Heart left ventricle (tissue), 16 donors: ENCODE measurements at places on chromosomes 5 and 9.

DNA sequence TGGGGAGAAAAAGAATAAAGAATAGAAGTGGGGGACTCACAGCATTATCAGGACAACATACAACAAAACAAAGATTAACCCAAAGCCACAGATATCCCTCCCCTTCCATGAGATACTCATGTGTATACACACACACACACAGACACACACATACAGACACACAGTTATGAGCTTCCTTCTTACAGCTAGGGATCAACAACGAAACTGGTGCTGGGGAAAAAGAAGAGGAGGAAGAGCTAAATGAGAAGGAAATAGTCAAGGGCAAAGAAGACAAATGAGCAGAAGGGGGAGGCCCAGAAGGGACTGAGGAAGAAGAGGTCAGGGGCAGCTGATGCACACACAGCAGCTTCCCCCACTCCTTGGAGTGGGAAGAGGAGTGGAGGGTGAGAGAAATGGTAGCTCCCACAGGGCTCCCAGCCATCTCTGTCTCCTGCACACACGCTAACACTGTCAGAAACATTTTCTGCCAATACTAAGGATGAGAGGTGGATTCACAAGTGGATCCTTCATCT is 66.2 kb downstream of the SIL1 start:
- no peak for DNase-seq

GRCh38 chr5:178176791-178177190 is 10.4 kb downstream of the GMCL2 start:
- DNase-seq, result no peak

GRCh38 chr5:89573345-89573744 is 690.4 kb upstream of the MEF2C start:
- no peak for DNase-seq

DNA sequence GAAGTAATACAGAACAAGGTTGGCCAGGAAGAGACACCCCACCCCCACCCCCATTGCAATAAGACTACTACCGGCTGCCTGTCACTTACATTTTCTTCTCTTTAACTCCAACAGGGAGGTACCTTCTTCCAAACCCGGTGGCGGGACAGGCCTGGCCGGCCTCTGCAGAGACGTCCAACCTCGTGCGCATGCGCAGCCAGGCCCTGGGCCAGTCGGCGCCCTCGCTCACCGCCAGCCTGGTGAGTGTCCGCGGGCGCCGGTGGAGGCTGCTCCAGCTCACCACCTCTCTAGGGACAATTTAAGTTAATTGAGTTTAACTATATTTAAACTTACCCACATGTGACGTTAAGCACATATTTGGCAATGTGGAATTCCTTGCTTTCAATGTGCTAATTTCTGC is 192.4 kb downstream of the MAST4 start:
- no peak for DNase-seq

DNA sequence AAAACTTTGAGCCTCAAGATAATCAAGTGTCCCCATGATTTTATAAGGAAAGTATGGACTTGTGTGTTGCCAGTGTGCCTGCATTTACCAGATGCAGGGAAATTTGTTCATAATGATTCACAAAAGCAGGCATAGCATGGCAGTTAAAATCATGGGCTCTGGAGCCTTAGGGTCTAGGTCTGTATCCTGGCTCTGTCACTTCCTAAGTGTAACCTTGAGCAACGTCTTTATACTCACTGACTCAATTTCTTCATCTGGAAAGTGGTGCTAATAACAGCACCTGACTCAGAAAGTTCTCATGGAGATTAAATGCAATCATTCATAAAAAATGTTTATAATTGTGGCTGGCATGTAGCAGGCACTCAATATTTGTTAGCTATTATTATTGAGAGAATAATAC is 234.9 kb downstream of the SAXO1 start:
- no peak for DNase-seq

- DNase-seq, result no peak
Measured at GRCh38 chr5:171371326-171371725, 16.3 kb upstream of the NPM1 start.

GRCh38 chr5:159189310-159189709 is 20.0 kb downstream of the RNF145 start:
- DNase-seq, result no peak

DNA sequence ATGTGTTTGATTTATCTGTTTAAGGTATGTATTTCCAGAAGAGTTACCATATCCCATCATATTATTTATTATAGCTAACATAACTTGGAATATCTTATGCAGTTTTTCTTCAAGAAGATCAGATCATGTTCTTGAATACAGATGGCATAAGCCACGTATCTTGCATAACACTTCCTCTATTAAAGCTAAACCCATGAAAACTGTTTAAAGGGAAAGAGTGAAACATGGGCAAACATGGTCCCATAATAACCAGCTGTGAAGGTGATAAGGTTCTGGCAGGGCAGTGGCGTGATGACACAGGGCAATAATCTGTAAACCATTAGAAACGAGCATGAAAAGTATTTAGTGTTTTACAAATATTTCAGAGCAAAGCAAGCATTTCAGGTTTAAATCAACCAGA is 34.2 kb downstream of the EFNA5 start:
- DNase-seq, result no peak

DNA sequence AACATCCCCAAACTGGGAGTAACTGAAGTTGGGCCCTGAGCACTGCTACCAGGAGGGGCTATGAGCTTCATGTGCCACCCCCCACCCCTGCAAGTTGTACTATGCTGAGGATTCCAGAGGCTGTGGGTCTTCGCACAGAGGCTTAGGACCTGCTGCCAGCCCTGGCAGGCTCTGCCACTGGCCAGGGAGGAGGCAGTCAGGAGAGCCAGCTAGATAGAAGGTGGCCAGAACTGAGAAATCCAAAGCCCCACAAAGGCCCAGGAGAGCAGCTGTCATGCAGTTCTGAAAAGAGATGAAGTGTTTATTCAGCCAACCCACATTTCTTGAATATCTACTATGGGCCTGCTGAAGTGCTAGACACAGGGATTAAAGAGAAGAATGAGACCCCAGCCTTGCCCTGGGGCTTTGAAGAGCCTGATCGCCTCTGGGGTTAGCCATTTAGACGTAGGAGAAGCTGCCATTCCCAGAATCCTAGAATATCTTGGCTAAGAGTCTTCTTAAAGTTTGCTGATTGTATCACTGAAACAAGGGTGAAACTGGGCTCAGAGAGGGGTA is 1.4 kb downstream of the ALAD start:
- no peak for DNase-seq

DNA sequence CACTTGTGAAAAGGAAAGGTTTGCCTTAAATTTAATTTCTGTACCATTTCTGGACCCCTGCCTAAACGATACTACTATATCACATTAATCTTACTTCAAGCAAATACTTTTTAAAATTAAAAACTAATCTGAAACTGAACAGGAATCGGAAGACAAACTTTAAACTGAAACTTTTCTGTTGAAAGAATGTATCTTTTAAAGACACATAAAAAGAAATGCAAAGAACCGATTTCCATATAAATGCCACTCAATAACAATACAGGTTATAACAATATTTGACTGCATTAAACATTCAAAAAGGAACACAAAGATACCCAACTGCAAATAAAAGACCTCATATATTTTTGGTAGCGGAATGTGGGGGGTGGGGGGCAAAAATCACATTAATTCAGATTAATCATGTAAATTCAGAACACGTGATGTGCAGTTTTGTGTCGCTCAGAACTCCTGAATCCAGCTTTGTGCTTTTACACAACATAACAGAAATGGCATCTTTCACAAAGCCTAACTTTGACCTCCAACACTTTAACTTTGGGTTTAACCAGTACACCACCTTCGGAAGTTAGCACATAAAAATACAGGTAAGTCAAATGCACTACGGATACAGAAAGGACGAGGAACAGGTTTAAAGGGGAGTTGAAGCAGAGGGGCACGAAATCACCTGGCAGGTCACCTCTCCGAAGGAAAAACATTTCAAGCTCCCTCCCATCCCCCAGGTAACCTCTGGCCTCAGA is 925 bp downstream of the LIFR start:
- no peak for DNase-seq

DNA sequence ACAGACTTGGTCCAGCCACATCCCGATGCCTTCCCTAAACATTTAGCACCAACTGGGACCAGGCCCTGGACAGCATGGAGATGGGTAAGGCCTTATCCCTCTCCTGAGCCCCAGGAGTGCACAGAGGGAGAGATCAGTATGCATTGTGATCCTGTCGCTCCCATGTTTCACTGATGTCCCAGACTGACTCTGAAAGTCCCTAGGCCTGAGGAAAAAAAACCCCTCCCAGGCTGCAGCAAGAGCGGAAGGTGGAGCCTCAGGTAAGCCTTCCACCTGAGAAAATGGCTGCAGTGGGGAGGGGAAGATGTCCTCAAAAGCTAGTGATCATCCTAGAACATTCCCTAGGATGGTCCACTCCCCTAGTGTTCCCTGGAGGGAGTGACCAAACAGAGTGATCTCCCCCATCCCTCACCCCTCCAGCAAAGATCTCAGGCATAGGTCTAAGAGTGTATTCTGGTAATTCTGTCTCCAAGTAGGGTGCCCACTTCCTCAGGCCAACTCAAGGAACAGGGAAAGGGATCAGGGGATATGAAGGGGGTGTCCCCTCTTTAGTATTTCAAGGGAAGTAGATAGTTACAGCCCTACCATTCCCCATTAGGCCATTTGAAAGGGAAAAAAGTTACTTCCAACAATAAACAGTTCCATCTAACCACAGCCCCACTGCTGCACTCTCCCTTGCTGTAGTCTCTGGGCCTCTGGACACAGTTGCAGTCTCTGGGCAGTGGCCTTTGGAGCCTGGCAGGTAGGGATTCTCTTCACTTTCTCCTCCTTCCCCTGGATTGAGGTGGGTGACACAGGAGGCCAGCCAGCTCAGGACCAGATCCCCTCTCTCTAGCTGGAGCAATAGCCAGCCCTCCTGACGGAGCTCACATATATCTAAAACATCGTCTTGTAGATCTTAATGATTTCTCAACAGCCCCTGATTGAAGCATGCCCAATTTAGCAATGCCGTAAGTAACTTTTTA is 6.8 kb upstream of the CXXC5 start:
- DNase-seq, result no peak

- DNase-seq, result no peak
Measured at GRCh38 chr9:33082128-33082527, 5.7 kb upstream of the SMU1 start.
